ENCODE measurements at places on chromosomes 7 and 10.

- no peak for DNase-seq
These were observed 152.7 kb upstream of the AUTS2 start for GRCh38 chr7:69445541-69445940.

DNA sequence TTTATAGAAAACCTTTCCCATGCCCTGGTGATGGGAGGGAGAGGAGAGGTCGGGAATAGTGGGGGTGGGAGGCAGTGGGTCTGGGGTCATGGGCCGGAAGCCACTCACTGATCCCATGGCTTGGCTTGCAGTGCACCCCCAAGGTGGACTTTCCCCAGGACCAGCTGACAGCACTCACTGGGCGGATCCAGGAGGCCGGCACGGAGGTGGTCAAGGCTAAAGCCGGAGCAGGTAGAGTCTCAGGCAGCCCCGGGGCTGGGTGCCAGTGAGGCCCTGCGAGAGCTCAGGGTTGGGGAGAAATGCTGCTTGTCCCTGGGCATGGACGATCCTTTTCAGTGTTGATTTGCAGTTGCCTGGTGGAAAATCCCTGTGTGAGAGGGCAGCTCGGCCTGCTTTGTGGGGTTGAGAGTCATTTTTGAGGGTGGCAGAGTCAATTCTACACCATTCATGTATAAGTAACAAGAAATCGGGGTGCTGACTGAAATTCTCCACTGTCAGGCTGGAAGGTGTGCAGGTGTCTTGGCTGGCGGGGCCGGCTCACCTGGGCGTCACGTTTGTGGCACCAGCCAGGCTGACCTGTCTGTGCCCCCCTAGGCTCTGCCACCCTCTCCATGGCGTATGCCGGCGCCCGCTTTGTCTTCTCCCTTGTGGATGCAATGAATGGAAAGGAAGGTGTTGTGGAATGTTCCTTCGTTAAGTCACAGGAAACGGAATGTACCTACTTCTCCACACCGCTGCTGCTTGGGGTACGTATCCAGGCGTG lies 16.5 kb downstream of the MDH2 start:
- no peak for DNase-seq

DNA sequence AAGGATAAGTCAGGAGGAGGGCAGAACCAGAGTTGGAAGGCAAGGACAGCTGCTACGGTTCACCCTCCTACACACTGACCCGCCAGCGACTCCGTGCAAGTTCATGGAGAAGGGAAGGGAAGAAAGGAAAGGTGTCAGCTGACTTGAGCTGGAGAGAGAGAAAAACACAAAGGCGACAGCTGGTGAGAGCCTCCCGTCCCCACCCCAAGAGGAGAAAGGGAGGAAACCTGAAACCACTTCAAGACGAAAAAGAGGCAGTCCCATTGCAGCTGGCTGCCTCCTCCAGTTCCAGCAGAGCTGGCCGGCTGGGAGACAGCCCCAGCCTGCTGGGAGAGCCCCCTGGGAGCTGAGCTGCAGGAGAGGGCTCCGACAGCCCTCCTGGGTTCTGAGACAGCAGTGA lies 75.2 kb downstream of the PARD3 start:
- DNase-seq = peak; percentile 91

- DNase-seq = no peak
These were observed 50.8 kb downstream of the SLIT1 start for GRCh38 chr10:97134983-97135382.

GRCh38 chr7:151380199-151381097 lies 29.4 kb downstream of the WDR86 start:
- no peak for DNase-seq

DNA sequence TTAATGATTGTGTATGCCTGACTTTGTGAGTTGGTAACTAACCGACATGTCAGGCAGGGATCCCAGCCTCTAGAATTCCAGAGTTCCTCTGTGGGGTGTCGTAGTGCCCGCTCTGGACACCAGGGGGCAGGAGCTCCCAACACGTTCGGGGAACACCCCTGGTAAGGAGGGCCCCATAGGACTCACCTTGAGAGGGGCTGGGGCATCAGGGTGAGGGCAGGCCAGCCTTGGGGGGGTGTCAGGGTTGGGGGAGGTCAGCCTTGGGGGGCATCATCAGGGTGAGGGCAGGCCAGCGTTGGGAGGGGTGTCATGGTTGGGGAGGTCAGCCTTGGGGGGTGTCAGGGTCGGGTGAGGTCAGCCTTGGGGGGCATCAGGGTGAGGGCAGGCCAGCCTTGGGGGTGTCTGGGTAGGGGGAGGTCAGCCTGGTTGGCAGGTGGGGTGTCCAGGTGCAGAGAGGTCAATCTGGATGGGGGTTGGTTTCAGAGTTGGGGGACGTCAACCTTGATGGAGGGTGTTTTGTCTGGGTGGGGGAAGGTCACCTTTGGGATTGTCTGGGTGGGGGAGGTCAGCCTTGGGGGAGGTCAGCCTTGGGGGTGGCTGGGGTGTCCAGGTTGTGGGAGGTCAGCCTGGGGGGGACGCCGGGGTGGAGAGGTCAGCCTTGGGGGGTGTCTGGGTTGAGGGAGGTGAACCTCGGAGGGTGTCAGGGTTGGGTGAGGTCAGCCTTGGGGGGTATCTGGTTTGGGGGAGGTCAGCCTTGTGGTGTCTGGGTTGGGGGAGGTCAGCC lies 45.6 kb upstream of the SUN1 start:
- DNase-seq = no peak

DNA sequence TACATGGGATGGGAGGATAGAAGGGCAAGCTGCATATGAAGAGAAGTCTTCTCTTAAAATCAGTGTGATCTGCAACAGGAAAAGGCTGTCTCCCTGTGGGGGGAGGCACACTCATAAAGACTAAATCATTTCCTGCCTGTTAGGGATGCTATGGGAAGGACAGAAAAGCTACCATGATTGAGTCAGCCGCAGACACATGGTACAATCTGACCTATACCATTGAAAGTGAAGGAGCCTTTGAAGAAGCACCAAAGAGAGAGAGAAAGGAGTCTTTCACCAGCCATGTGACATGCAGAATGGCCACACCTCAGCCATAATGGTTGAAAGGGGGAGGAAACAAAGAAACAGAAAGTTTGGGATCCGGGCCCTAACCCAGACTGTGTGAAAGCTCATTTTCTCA lies 29.1 kb downstream of the NUDCD3 start:
- DNase-seq = no peak

DNA sequence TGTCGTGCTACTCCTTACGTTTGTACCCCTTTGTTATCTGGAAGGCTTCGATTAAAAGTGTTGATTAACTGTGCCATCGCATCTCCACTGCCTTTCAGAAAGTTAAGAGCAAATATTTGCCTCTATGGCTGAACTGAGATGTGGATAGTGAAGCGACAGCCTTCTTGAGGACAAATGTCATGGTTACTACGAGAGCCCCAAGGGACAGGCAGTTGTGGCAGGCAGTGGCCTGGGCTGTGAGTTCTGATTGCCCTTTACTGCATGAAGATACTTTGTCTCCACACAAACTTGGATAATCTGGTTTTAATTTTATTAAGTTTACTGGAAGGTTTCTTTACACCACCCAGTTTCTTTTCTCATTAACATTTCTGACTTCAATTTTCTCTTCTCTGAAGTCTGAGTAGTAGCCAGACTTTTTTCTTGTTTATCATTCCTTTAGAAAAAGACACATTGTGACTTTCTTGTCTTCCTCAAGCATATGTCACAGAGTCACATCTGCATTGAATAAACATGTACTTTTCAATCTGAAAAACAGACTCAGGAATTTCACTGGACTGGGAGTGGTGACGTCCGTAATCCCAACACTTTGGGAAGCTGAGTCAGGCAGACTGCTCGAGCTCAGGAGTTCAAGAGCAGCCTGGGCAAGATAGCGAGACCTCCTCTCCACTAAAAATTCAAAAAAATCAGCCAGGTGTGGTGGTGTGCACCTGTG lies 1.5 kb downstream of the TAS2R41 start:
- DNase-seq = no peak

DNA sequence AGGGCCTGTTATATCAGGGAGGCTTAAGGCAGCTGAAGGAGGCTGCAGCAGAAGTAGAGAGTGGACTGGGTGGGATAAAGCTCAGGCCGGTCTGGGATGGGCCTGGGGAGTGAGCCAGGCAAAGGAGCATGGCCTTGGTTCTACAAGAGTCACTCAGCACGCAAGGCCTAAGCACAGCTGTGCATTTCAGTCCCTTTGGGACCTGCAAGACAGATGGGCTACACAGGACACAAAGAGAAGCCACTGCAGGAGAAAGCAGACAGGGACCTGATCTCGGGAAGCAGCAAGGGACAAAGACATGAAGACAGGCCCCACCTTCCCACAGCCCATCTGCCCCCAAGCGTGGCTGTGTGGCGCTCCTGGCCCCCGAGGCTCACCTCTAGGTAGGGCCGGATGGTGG lies 29.4 kb downstream of the RRP12 start:
- no peak for DNase-seq

DNA sequence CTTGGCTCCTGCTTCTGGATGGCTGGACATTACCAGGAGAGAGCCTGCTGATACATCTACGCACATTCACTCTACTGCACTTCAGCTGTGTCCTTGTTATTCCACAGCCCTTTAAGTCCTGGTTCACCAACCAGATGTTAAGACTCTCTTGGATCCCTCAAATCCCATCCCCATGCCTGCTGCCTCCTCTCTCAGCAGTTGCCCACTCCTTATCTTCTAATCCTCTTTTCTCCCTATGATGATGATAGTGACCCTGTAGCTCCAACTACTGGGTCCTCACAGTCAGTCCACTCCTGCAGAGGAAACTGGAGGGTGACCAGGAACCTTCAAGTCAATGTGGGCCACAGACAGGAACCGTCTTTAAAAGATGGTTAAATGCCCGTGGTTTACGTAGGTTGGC lies 96.3 kb upstream of the PDCD4 start:
- DNase-seq = no peak

- DNase-seq = no peak
These were observed 11.9 kb upstream of the PLEKHA1 start for GRCh38 chr10:122362621-122363020.

- no peak for DNase-seq
These were observed 128.6 kb upstream of the SLC26A5 start for GRCh38 chr7:103574576-103574975.

GRCh38 chr7:159031135-159031701 lies 113.4 kb downstream of the VIPR2 start:
- DNase-seq = no peak

DNA sequence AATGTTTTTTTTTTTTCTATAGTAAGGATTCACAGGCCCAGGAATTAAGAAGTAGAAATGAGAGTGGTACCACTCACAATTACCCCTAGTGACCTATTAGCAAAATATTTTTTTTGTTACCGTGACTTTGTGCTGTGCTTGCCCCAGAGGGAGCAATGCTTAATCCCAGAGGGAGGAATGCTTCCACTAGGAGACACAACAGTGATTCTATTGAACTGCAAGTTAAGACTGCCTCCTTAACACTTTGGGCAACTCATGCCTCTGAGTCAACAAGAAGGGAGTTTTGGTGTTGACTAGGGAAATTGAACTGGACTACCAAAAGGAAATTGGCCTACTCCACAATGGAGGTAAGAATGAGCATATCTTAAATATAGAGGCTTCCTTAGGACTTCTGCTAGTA lies 17.2 kb upstream of the MEOX2 start:
- DNase-seq = no peak

- DNase-seq = no peak
These were observed 97.4 kb downstream of the CPED1 start for GRCh38 chr7:121085922-121086321.

GRCh38 chr7:140463111-140463510 lies 16.2 kb downstream of the MKRN1 start:
- DNase-seq = no peak

DNA sequence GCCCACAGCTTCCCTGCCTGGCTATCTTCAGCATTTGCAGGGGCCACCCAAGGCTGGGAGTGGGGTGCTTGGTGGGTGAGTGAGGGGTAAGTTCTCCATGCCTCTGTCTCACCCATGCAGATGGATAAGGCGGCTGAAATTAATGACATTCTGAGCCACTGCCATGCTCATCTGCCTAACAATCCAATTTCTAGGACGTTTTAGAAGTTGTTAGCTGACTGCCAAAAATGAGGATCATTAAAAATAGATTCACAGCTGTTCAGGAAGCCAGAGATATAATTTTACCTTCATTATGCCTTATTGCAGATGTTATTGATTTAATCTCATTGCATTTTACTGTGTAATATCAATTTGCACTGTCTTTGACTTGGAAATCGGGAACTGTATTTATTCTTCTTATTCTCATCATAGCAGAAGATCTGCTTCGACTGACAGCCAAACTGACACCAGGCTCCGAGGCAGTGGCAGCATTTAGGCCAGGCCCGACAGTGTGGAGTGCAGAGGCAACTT lies 334.4 kb upstream of the NPVF start:
- no peak for DNase-seq

DNA sequence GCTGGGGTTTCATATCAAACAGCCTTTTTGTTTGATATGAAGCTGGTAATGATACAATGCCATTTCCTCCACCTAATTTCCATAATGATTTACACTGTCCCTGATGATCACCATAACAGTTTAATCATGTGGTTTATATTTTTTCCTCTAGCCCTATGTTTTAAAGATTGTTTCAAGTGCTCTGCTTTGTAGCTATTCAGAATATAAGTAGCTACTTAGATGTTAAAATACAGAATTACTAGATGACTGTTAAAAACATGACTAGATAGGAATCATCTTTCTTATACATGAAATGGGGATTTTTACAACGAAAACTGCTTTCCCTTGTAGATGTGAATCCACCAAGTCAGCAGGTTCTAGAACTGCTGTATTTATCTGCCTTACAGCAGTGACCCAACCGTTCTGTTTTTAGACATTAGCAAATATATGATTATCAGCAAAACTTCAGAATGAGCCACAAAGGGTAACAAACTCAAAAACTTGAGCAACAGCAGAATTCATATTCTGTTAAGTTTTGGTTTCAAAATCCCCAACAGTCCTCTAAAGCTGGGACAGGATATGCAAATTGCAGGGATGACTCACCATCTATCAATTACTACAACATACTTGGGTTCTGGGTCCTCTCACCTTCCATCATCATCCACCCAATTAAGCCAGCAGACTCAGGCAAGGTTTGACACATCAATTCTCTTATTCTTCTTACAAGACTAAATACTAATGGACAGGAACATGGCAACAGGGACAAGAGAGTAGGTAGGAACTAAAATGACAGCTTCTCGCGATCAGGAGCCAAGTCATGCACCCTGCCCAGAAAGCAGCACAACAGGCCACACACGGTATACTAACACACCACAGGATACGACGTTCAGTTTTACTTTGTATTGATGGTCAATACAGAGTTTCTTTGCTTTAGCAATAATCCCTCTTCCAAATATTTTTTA lies 83.9 kb downstream of the PIP4K2A start:
- no peak for DNase-seq
